Stimulated activated effector memory CD8-positive, alpha-beta T cell treated with anti-CD3 and anti-CD28 coated beads, Interleukin-12 subunit alpha, Interleukin-12 subunit beta, amount 100 ng/mL, for 72 hours (primary cell): ENCODE measurements at places on chromosomes 6 and 20.

- no peak for DNase-seq
Observed at GRCh38 chr6:84093441-84094435, 60.2 kb downstream of the MRAP2 start.

DNA sequence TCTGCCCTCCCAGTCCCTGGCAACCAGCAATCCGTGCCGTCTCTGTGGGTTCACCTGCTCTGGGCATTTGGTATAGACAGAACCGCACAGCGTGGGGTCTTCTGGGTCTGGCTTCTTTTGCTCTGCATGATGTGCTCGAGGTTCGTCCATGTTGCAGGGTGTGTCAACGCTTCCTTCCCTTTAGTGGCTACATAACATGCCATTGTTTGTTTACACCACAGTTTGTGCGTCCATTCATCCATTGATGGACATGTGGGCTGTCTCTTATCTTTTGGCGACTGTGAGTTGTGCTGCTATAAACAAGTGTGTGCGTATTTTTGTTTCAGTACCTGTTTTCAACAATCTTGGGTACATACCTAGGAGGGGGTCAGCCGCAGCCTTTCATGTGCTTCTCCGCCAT lies 149.5 kb upstream of the RPS6KA2 start:
- no peak for DNase-seq

GRCh38 chr6:108872141-108872557 lies 23.9 kb downstream of the ARMC2 start:
- DNase-seq, result no peak

GRCh38 chr6:83511266-83511665 lies 1.1 kb upstream of the PRSS35 start:
- DNase-seq, result no peak

GRCh38 chr6:56356426-56356825 lies 109.0 kb upstream of the COL21A1 start:
- no peak for DNase-seq

DNA sequence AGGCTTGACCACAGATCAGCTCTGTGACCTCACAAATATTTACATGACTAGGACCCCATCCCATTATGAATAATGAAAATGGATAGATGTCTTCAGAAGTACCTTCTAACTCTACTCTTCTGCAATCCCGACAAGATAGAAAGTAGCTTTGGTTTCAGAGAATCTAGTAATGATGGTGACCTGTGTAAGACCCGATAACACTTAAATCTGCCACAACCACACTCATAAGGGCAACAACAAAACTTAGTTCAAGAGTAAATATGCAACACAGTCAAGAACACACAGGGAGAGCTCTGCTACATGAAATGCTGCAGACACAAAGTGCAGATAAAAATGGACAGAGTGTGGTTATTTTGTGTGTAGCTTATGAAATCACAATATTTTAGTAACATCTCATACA lies 9.6 kb downstream of the CHD6 start:
- no peak for DNase-seq

DNA sequence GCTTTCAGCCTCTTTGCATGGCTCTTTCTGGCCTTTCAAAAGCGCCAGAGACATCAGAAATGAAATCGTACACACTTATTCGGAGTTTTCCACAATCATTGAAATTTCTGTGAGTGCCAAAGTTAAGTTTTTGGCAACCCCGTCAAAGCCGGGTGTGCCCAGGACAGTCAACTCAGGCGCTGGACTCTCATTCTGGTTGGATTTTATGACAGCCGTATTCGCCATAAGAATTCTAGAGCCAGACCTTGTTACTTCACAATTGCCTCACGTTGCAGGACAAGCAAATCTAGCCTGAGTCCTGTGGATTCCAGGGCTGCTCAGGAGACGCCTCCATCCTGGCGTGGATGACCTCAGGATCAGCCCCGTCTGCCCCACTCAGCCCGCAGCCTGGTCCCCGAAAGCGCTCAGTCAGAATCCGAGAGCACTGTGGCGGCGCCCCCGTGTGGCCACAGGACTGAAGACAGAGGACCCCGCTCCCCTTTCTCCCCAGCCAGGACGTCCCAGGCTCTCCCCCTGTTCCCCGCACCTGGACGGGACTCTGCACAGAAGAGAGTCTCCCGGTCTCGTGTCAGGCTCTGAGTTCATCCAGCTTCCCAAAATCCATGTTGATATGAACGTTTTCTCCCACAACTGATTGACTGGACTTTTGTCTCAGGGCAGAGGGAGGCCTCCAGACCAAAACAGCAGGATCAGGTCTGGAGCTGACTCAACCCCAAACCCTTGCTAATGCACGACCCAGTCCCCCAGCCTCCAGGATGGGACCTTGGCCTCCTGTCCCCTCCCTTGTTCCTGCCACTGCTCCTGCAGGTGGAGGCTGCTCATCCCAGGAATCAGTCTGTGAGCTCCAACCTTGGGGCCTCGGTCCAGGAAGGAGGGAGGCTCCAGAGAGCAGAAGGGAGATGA lies 38.2 kb downstream of the MICA start:
- peak; percentile 84 for DNase-seq

DNA sequence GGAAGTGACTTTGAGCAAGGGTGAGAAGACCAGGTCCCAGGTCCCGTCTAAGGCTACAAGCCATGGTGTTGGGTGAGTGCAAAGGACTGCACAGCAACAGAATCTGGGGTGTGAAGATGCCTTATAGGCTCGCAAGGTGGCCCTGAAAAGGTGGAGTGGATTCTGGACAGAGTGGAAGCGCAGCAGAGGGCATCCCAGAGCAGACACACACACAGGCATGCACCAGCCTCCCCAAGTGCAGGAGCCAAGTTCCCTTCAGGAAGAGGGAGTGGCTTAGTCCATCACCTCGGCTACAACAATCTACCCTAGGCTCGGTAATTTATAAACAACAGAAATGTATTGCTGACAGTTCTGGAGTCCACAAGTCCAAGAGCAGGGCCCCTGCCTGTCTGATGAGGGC lies 180.1 kb upstream of the PDE10A start:
- no peak for DNase-seq

GRCh38 chr6:132362442-132363185 lies 38.7 kb downstream of the MOXD1 start:
- no peak for DNase-seq

GRCh38 chr6:169499848-169500247 lies 202.0 kb downstream of the WDR27 start:
- no peak for DNase-seq

DNA sequence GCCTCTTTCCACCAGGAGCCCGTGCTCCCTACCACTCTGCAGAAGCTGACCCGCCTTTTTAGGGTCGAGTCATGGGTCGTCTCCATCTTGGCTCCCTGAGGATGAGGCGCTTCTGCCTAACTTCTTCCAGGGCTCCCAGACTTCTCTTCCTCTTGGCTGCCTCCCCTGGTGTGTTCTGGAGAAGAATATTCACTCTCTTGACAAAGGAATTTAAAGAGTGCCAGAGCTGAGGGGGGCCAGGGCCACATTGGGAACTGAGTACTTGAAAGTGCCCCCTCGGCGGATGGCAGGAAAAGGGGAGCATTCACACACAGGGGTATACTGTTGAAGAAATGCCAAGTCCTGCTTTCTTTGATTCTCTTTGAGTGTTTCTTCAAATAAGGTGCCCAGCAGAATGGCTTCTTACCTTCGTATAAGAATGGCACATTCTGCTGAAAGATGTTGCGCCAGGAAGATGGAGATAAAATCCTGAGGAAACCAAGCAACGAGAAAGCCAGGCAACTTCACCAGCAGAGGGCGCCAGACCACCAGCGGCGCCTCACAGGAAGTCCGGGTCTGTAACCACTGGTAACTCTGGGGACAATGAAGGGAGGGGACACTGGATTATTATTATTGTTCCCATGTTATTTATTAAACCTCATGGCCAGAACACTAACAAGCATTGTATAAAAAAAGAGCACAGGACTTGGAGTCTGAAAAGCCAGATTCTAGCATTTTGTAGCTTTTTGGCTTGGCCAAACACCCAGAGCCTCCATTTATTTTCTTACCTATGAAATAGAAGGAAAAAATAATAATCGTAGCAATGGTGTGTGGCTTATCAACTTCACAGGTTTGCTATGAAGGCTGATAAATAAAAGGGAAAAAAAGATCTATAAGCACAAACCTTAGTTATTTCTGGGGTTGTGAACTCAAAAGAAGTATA lies 176.7 kb downstream of the HACE1 start:
- peak; percentile 78 for DNase-seq

GRCh38 chr6:42925248-42925857 lies 3.9 kb upstream of the CNPY3 start:
- no peak for DNase-seq

- DNase-seq, result no peak
Observed at GRCh38 chr20:24488064-24488799, 18.8 kb downstream of the SYNDIG1 start.

DNA sequence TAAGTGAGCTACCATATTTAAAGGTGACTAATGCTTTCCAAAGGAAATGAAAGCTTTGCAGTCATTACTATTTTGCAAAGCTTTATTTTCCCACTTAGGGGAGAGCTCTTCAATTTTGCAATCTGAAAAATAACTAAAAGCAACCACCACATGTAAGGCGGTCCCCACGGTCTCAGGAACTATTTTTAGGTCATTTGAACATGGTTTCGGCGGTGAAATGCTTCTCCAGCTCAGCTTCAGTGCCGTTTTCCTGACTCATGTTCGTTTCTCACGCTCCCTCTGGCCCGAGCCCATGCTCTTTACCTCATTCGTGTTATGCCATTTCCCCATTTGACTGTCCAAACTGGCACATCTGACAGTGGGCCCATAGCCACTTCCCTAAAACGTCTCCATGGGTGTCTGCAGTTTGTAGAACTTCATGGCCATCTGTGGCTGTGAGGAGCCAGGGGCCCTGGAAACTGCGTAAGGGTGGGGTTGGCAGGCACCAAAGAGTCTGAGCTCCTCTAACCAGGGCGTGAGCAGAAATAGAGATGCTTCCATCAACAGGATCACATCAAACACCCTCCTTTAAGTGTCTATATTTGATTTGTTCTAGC lies 46.5 kb downstream of the ADTRP start:
- DNase-seq, result peak; percentile 59

- DNase-seq, result no peak
Observed at GRCh38 chr6:98644063-98644462, 190.3 kb upstream of the POU3F2 start.

DNA sequence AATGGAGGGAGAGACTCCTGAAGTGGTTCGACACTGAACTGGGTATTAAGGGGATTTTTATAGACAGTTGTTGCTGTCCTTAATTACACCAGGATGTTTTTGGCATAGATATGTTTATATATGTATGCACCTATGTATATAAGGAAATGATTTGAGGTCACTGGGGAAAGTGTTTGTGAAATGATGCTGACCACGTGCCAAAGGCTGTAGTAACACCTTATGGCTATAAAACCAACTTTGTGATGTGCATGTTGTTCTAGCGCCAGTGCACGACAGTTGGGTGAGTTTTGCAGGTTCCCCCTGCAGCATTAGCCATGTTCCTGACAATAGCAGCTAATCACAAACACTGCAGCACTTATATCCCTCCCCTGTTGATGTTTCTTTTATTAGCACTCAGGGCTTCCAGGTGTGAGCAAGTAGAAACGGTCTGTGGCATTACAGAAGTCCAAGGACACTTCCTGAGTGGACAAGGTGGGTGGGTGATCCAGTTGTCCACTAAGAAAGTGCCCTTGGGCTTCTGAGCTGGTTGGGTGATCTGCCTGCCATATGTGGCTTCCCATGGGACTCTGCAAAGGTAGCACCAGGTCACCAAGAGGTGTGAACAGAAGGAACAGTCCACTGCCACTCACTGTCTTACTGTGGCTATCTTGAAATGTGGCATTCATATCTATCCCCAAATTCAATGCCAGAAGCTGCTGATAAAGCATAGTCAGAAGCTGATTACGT lies 63.0 kb upstream of the RBM24 start:
- DNase-seq, result no peak

- no peak for DNase-seq
Observed at GRCh38 chr20:32808438-32808837, 11.3 kb upstream of the MAPRE1 start.

DNA sequence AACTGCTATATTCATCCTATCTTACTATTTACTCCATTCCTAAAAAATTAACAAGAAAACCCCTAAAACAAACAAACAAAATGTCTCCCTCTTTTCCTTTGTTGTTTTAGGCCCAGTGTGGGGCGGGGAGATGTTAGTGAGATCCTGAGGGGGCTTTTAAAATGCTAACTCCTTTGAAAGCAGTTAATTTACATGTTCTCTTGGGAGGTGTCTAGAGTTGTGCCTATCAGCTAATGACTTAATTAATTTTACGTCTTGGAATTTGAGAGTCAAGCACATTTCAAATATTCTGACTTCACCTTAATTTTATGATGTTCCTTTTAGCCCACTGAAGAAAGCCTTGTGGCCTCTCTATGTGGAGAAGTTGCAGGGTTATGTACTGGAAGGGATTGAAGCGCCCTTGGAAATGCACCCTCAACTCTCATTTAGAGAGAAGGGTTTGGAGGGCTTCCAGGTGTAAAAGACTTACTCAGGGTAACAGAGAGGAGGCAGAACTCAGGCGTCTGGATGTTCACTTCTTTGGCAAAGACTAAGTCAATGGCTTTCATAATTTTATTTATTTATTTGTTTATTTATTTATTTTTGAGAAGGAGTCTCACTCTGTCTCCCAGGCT lies 4.9 kb downstream of the SASH1 start:
- DNase-seq, result no peak

- no peak for DNase-seq
Observed at GRCh38 chr20:15922556-15922955, 650.7 kb downstream of the KIF16B start.

GRCh38 chr6:158807515-158808441 lies 11.4 kb downstream of the EZR start:
- no peak for DNase-seq

DNA sequence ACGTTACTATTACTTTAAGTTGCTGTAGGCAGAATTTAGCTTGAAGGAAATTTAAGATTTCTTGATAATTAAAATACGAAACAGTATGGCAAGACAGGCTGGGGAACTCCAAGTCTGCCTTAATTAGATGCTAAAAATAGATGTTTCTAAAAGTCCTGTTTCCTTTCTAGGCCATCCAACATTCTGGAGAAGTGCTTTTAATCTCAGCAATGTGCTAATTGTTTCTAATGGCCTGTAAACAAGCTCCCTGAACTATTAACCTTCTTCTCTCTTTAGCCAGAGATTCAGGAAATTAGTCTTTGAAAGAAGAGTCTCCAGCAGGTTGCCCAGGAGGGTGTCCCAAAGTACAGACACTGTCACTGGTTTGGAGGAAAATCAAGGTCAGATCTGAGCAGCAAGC lies 677.3 kb upstream of the AGPAT4 start:
- no peak for DNase-seq
